ENCODE measurements at places on chromosomes 6 and 20. TPM values are rescaled to one million over a fixed set of nuclear protein-coding genes. Genes with fewer than 3 reads are reported as not detected.

- H3K4me3 ChIP-seq = no peak overlapping the region
- no peak overlapping the region for H3K27ac ChIP-seq
- DNase-seq = no peak
- H3K27me3 ChIP-seq = peaks cover 10% of the 10 kb centered on the region
Observed at GRCh38 chr20:24782301-24782700, 166.8 kb upstream of the CST7 start.

Gene EHMT2
- 77.1 TPM for total RNA-seq

DNA sequence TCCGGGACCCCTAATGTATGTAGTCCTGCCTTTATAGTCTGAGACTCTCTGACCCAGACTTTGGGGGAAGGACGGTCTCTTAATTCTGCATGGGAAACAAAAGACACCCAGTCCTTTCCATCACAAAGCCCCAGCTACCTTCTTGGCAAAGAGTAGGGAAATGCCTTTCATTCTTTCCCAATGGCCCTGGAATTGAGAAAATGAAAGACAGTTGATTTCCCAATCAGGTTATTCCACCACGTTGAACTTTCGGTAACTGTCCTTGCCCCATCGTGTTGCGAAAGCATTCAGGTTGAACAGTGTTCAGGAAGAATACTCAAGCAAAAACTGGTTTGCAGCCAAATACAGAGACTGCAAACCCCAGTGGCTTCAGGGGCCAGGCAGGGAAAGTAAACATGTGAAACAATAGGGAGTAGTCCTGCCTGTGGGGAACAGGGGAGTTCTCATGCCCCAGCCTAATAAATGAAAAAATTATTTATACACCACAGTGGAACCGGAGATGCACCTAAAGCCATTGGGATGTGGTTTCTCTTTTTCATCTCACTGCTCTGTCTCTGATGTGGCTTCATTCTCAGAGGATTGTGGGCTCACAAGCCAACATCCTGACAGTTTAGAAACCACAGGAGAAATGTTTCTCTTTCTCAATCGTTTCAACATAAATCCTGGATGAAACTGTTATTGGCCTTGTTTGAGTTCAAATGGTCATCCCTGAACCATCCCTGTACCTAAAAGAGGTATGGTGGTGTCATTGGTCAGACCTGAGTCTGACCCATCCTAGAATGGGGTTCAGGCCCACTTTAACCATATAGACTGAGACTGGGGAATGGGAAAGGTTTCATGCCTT is 44.2 kb upstream of the SLC9A8 start:
- H3K27me3 ChIP-seq = peaks cover 71% of the 10 kb centered on the region
- peak; percentile 33 for DNase-seq
- peaks cover 25% of the 10 kb centered on the region for H3K4me1 ChIP-seq

DNA sequence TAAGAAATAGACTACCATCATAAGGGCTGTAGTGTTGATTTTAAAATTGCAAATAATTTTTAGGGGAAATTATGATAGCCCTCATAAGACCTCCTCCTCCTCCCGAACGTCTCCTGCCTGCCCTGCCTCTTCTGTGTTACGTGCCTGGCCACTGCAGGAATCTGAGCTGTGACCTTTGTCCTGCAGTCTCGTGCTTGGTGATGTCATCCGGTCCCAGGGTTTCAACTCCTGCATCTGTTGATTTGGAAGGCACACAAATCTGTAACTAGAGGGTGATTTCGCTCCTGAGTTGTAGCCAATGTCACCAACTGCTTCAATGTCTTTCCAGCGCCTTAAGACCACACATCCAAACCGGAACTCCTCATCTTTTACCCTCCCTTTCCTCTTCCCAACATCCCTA is 163.2 kb downstream of the AIG1 start:
- no peaks in the 10 kb centered on the region for H3K27me3 ChIP-seq
- DNase-seq = no peak
- H3K4me3 ChIP-seq = no peak overlapping the region

- peaks cover 30% of the 10 kb centered on the region for H3K4me1 ChIP-seq
- H3K36me3 ChIP-seq = peaks cover 9% of the 10 kb centered on the region
- DNase-seq = peak; percentile 58
- peak within 1 kb of the TSS; percentile 96 for H3K4me3 ChIP-seq
- H3K27ac ChIP-seq = peak within 1 kb of the TSS; percentile 94
Observed at GRCh38 chr6:42451333-42452170, at the start of gene TRERF1. Gene TRERF1 (minus strand): TSS chr6:42451926. CDS start chr6:42269590, 182,336 bp downstream.

Data from naive thymus-derived CD8-positive, alpha-beta T cell (primary cell).